ENCODE measurements at places on chromosomes 1 and 21.

GRCh38 chr1:201036188-201036842, 12.8 kb upstream of the KIF21B start:
- DNase-seq: no peak

- no peak for DNase-seq
Measured at GRCh38 chr1:204615881-204616280, 69.7 kb downstream of the LRRN2 start.

DNA sequence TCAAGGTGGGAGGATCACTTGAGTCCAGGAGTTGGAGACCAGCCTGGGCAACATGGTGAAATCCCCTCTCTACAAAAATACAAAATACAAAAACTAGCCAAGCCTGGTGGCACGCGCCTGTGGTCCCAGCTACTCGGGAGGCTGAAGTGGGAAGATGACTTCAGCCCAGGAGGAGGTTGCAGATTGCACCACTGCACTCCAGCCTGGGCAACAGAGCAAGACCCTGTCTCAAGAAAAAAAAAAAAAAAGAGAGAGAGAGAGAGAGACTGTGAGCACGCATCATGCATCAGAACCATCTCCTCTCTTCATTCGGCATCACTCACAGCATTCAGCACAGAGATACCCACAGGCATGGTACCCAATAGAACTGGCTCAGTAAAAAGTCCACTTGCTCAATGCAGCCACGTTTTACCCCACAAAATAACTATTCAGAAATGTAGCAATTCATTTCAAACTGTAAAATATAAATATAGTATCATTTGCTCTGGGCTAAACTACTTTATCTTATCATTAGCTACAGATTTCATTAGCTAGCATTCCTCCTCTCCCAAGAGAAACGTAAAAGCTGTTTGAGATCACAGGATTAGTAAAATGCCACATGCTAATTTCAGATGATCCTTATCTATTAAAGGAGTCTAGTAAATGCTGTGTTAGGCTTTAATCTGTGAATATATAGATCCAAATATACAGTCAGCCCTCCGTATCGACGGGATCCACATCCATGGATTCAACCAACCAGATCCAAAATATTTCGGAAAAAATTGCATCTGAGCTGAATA, 11.7 kb downstream of the LBR start:
- DNase-seq: no peak

- no peak for DNase-seq
Measured at GRCh38 chr1:3460672-3461131, 6.2 kb downstream of the ARHGEF16 start.

DNA sequence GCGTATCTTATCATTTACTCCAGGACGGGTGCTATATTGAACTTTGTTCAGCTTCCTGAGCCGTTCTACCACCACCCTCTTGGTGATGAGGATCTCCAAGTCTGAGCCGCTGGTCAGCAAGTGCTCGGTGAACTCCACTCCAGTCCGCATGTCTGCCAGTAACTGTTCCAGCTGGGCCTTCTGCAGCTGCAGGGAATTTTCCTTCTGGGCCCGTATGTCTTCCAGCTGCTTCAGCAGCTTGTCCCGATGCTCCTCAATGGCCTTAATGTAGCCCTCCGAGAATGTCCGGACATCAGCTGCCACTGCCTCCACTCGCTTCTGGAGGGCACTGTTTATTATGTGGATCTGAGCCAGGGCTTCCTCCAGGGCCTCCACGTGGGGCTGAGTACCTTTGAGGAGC, 3.4 kb downstream of the TRIM45 start:
- no peak for DNase-seq

- DNase-seq: no peak
Measured at GRCh38 chr1:1354271-1355247, 3.8 kb downstream of the MXRA8 start.

DNA sequence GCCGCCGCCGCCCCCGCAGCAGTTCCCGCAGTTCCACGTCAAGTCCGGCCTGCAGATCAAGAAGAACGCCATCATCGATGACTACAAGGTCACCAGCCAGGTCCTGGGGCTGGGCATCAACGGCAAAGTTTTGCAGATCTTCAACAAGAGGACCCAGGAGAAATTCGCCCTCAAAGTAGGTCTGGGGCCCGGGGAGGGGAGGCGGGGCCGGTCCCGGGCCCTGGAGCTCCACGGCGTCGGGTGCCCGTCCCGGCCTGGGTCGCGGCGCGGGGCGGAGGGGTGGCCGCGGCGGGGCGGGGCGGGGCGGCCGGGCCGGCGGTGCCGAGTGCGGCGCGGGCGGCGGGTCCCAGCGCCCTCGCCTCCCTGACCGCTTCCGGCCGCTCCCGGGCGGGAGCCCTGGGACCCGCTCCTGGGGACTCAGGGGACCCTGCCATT, 646 bp downstream of the MAPKAPK2 start:
- no peak for DNase-seq

DNA sequence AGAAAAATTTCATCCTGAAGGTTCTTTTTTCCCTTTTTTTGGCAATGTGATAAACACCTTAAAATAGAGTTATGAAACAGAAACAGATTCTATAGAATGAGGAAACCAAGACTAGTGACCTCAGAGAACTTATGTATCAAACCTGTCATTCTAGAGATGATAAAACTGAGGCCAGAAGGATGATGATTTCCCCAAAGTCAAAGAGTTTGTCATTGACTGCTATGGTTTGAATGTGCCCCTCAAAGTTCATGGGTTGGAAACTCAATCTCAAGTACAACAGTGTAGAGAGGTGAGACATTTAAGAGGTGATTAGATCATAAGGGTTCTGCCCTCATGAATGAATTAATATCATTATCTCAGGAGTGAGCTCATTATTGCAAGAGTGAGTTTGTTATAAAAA, 13.7 kb upstream of the BEND5 start:
- no peak for DNase-seq

DNA sequence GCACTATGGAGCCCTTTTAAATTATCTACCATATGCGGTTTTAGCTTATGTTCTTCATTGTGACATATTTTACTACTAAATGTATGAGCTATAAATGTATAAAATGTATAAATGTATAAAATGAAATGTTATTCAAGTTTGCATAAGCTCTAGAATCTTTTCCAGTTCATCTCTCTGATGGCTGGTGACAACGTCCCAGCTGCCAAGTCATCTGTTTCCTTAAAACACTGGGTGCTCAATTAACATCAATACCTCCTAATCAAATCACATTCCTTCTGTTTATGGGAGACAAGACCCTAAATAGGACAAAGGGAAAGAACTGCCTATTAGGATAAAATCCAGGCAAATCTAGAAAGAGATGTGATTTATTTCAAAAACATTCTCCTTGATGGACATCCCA, 22.9 kb downstream of the DSTYK start:
- no peak for DNase-seq

DNA sequence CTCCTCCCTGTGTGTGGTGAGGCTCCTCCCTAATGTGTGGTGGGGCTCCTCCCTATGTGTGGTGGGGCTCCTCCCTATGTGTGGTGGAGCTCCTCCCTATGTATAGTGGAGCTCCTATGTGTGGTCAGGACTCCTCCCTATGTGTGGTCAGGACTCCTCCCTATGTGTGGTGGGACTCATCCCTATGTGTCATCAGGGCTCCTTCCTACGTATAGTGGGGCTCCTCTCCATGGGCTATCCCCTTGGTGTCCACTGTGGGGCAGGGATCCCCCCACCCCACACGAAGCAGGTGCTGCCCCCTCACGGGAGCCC, 29.6 kb downstream of the PRSS38 start:
- DNase-seq: no peak

Data from T1000 (cell line).